ENCODE measurements at places on chromosomes 3 and 15. TPM values are rescaled to one million over a fixed set of nuclear protein-coding genes. Genes with fewer than 3 reads are reported as not detected.

DNA sequence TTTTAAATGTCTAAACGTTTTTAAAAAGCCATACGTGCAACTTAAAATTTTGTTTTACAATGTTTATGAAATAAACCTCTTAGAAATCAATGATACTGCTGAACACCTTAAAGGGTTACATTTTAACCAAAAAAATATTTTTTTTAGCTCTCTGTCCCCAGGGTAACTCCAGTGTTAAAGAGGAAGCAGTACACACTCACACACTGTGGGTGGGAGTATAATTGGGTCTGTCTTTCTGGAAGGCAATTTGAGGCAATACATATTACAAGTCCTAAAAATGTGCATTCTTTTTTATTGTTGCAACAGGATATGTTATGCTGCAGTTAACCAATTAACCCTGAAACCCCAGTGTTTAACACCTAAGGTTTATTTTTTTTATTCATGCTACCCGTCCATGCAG lies 34.1 kb downstream of the WHAMM start:
- DNase-seq = no peak

The ADGRG7 gene
- not detected for total RNA-seq

The PCSK6 gene
- 5.1 TPM for total RNA-seq

- DNase-seq = no peak
Measured at GRCh38 chr15:82812994-82813393, 3.6 kb downstream of the WHAMM start.

DNA sequence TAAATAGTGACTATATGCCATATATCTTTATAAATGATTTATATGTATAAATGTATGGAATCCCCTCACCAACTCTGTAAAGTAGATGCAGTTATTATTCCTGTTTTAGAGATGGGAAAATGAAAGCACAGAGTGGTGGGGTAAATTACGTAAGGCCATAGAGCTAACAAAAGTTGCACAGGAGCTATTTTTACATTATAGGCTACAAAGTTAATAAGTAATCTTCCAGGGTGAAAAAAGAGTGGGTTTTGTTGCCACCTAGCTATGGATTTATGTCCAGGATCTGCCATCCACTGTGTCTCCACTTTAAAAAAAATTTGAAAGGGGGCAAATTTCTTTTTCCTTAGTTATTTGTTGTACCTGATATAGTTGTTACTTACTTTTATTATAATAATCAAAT lies 235.7 kb downstream of the MCTP2 start:
- no peak for DNase-seq

GRCh38 chr3:169818316-169818715 lies 5.6 kb upstream of the LRRC34 start:
- no peak for DNase-seq

DNA sequence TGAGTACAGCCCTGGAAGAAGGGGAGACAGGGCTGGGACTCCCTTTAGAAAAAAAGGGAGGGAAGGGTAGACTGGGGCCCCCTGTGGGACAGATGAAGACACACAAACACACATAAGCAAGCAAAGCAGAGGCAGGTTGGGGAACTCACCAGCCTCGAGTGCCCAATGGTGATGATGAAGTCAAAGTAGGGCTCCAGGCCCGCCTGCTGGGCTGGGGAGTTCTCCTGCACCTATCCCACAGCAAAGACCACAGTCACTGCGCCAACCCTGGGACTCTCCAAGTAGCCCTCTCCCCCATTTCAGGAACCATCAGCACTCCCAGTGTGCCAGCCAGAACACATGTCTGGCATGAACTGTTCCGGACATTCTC lies 4.1 kb downstream of the GORASP1 start:
- DNase-seq = no peak

- peak; percentile 79 for DNase-seq
Measured at GRCh38 chr3:111803123-111803593, 55.9 kb upstream of the PHLDB2 start.

GRCh38 chr15:63892794-63893441 lies 59.2 kb upstream of the HERC1 start:
- no peak for DNase-seq

DNA sequence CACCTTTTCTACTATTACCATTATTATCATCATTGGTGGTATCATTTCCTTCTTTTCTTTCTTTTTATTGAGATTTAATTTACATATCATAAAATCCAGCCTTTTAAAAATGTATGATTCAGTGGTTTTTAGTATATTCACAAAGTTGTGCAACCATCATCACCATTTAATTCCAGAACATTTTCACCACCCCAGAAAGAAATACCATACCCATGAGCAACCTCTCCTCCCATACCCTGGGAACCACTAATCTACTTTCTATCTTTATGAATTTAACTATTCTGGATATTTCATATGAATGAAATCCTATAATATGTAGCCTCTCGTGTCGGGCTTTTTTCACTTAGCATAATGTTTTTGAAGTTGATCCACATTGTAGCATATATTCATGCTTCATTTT lies 29.1 kb downstream of the AAGAB start:
- DNase-seq = no peak

The KLF15 gene
- total RNA-seq = 55.7 TPM

GRCh38 chr3:194168994-194169393 lies 33.0 kb downstream of the HES1 start:
- no peak for DNase-seq

The CYP8B1 gene
- total RNA-seq = not detected

The GOLGA8R gene
- 11.9 TPM for total RNA-seq

DNA sequence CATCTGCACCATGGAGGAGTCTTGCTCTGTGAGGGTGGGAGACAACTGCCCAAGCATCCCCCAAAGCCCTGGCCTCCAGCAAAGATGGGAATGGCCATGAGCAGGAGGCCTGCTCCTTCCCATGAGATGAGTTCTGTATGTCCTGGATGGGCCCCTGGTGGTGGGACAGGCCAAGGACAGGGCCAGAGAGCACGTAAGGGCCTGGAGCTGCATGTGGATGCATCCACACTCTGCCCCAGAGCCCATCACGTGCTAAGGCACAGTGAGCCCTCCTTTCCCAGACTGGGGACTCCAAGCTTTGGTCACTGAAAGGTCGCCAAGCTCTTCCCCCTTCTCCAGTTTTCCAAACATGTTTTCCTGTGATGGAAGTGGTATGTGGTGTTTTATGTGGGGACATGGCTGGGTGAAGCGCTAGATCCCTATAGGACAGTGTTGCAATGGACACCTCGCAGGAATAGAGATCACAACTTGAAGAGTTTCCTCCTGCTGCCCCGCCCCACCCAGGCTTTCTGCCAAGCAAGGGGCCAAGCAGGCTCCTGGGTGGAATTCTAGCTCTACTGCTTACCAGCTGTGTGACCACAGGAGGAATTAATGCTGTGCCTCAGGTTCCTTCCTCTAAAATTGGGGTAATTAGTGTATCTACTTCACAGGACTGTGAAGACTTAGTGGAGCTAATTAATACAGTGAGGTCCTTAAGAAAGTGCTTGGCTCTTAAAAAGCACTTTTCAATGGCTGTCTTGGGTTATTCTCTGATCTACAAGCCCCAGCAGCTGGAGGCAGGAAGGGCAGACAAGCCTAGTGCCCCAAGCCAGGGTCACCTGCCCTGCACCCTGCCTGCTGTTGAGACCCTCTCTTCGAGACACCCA lies 106.4 kb upstream of the RPL32 start:
- no peak for DNase-seq

DNA sequence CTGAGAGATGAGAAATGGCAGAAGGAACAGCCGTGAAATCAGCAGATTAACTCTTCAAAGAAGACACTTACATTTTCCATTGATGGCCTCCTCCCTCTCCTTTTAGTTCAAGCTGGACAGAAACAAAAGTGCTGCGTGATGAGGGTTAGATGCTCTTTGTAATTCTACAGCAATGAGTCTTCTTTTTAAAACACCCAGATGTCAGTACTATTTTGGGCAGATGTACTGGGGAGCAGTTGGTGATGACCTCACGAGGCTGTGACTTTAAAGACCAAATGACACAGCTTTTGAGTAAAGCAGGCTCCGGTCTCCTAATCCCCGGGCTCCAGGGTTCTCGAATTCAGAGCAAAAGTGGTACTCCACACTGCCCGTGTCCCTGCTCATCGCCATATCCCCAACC lies 198.2 kb downstream of the SLCO3A1 start:
- DNase-seq = no peak

DNA sequence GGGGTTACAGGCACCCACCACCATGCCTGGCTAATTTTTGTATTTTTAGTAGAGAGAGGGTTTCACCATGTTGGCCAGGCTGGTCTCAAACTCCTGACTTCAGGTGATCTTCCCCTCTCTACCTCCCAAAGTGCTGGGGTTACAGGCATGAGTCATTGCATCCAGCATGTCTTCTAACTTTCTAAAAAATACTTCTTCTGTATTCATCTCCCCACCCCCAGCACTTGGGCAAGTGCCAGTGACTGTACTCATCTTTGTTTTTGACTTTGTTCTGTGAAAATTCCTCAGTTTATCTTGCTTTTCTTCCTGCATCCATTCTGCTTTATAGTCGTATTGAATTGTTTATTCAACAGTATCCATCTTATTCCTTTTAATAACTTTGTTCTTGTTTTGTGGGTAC lies 47.6 kb downstream of the ARIH1 start:
- no peak for DNase-seq

The ZNF662 gene
- 12.6 TPM for total RNA-seq

DNA sequence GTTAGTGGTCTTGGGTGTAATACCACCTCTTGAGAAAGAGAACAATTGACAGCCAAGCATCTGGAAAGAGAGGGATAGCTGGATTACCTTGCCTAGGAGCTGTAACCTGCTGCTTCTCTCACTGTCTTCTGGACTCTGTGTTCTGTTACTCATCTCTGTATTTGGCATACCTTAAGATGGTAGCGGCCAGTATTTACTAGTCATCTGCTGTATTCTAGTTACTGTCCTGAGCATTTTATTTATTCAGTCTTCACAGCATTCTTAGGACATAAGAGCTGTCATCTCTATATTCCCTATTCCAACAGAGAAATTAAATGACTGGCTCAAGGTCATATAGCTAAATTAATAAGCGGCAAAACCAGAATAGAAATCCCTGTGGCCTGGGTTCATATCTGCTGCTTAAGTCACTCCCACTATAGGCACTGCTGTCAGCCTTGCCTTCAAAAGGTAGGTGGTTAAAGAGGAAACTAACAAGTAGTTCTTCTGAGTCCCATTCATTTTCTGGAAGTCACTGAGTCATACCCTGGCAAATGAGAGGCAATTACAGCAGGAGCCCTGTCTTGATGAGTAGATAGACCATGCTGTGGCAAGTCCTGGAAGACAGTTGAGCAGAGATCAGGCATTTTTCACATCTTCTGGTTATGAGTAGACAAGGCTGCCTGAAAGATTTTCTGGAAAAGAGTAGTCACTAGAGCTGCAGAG lies 68.2 kb downstream of the RAB7A start:
- no peak for DNase-seq

- no peak for DNase-seq
Measured at GRCh38 chr3:25585361-25586166, 79.1 kb downstream of the TOP2B start.

GRCh38 chr3:98553021-98553563 lies 21.3 kb downstream of the GPR15 start:
- no peak for DNase-seq

GRCh38 chr3:176032043-176032442 lies 1165.2 kb downstream of the TBL1XR1 start:
- DNase-seq = no peak

The HYAL1 gene
- total RNA-seq = 6.1 TPM

The CCR3 gene
- not detected for total RNA-seq

The BOC gene
- total RNA-seq = 33.4 TPM

DNA sequence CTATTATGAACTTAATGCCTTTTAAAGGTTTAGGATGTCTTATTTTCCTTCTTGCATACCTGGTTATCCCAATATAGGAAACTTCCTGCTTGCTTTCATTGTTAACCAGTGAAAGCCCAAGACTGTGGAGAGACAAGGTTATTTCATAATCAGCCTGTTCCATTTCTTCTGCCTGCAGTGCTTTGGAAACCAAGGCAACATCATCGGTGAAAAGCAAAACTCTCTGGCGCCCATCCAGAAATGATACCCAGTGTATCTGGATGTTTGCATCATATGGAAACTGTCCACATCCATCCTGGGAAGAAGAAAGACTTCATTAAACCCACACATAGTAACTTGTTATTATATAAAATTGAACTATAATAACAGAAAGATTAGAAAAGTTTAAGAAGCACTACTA lies 170.1 kb downstream of the VPS13C start:
- DNase-seq = no peak
